ENCODE measurements at places on chromosomes 2 and 18.

GRCh38 chr2:169819106-169819505 is 5.6 kb downstream of the METTL5 start:
- DNase-seq, result no peak

DNA sequence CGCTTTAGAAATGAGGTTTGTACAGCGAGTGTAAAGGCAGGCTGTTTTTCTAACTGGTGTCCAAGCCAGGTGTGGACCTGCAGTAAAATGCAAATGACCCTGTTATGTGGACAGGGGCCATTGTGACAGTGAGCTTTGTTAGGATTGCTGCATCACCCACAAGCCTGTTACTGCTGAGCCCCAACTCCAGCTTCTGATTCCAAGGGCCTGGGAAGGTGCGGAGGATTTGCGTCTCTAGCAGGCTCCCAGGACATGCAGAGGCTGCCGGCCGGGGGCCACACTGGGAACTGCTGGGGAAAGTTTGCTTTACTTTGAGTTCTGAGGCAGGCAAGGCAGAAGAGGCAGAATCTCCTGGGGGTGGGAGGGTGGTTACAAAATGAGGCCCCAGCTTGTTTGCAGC is 164.1 kb downstream of the GLI2 start:
- DNase-seq, result no peak

DNA sequence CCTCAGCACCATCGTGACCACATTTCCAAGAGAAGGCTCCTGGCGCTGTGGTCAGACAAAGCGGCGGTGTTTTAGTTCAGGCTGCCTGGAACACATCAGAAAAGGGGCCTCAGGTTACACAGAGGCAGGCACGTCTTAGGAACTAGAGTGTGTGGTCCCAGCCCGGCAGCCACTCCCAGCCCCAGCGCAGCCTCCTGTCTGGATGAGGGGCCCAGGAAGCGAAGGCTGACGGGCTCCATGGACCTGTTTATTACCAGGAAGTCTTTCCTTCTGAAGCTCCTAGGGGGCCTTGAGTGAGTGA is 10.0 kb upstream of the GPR55 start:
- no peak for DNase-seq

- DNase-seq, result no peak
These were observed 4.4 kb upstream of the IL1A start for GRCh38 chr2:112788653-112789052.

Measured in uterus (tissue), 4 donors.